Cardiac septum (tissue), 1 donor: ENCODE measurements at places on chromosomes 1 and 21.

DNA sequence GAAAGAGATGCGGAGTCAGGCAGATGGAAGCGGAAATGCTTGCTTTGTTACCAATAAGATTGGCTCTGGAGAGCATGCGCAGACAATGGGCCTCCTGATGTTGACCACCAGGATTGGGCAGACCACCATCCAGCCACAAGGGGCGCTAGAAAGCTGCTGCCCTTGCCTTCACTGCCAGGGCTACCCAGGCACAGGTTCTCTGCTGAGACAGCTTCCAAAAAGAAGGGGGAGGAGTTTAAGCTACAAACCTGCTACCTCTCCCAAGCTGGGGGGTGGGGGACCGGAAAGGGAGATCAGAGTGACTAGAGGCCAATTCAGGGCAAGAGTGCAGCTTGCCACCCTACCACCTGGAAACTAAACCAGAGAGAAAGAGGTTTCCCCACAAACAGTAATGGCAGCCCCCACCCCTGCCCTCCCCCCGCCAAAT lies 369.7 kb downstream of the RRAGC start:
- DNase-seq, result no peak

- DNase-seq, result no peak
Observed at GRCh38 chr1:83112248-83112885, 886.6 kb downstream of the TTLL7 start.

DNA sequence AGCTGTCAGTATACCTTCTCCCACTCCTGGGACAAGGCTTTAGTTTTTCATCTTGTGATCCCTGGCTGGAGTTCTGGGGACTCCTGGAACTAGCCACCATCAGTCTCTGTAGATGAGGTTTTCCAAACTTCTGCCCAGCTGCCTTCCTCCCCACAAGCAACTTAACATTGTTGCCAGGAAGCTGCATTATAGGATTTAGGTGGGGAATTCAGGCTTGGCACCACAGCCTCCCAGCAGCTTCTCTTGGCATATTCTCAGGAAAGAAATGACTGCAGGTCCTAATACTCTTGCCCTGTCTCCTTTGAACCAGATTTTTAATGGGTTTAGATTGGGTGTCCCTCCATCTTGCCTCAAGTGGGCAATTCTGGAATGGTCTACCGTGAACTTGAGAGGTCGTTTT lies 18.6 kb upstream of the KCNQ4 start:
- no peak for DNase-seq

GRCh38 chr21:44837537-44837936 lies 19.7 kb upstream of the SUMO3 start:
- no peak for DNase-seq

GRCh38 chr1:174968750-174969244 lies 30.9 kb upstream of the CACYBP start:
- DNase-seq, result no peak

GRCh38 chr1:28510273-28510969 lies 4.6 kb downstream of the RCC1 start:
- no peak for DNase-seq

GRCh38 chr1:18256282-18257235 lies 149.0 kb downstream of the IGSF21 start:
- no peak for DNase-seq

DNA sequence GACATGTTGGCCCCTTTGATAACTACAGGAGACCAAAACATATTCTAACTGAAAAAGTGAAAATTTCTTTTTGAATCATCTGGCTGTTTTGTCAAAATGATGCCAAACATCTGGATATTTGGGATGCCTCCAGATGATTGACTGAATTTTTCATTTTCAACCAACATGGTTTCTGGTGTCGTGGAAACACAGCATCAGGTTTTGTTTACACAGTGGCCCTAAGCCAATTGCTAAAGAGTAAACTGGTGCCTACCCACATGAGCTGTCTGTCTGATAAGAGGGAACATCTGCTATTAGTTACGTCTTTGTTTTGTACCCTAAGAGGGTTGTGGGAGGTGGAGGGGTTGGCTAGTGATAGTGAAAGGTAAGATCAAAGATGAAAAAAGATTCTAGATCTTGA lies 204.8 kb downstream of the KCNK2 start:
- no peak for DNase-seq

DNA sequence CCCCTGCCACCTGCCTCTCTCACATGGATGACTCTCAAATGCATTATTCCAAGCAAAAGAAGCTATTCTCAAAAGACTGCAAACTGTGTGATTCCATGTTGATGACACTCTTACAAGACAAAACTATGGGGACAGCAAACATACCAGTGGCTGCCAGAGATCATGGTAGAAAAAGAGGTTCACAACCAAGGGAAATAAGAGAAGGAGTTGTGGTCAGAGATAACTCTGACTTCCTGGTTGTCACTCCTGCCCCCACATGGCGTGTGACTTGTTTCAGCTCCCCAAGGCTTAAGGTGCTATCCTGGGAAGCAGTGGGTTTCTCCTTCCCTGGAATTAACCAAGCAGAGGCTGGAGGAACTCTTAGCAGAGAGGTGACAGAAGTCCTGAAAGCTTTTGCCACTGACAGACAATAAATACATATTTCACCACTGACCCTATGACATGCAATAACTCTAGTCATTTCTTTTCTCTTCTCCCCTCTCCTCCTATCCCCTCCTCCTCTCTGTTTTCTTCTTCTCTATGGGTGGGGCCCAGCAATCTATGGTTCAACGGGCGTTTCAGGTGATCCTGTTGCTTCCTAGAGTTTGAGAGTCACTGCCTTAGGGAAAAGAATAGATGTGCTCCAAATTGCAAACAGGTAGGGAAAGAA lies 185.1 kb downstream of the FCRL5 start:
- DNase-seq, result no peak

DNA sequence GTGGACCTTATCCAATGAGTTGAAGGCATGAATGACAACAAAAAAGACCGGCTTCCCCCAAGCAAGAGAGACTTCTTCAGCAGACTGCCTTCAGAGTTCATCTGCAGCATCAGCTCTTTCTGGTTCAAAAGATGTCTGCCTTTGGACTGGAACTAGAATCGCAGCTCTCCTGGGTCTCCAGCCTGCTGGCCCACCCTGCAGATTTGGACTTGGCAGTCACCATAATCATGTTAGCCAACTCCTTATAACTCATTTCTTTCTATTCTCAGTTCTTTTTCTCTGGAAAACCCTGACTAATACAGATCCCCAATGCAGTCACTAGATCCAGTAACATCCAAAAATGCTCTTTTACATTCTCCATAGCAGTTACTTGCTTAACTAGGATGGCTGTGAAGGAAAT lies 89.2 kb upstream of the MARK1 start:
- DNase-seq, result no peak
